ENCODE measurements at places on chromosomes 11 and 22.

DNA sequence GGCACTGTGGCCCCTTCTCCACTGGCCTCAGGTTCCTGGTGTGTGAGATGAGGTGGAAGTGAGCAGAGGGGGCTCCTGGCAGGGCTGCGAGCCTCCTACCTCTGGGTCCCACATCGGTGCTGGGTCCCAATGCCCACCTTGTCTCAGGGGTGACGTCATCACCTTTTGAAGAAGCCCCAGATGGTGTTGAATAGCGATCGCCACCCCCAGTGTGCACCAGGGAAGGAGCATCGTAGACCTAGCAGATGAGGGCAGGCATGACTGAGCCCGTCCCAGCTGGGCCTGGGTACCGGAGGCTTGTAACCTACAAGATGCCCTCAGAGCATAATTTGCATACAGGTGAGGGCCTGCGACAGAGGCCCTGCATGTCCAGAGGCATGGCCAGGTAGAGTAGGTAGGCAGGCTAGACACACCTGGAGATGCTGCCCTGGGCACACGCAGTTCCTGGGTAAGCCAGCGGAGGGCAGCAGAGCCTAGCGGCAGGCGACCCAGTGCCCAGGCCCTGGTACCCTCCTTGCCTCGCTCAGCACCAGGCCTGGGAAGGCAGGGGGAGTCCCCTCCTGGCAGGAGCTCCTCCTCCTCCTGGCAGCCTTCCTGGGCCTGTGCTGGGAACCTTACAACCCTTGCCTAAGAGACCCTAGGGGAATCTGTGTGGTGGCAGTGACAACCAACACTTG, 52.5 kb downstream of the TPCN2 start:
- DNase-seq: peak; percentile 74

- DNase-seq: no peak
Measured at GRCh38 chr11:64810891-64811272, 531 bp upstream of the MEN1 start.

- peak; percentile 87 for DNase-seq
Measured at GRCh38 chr22:41021613-41022454, 70.6 kb upstream of the EP300 start.

DNA sequence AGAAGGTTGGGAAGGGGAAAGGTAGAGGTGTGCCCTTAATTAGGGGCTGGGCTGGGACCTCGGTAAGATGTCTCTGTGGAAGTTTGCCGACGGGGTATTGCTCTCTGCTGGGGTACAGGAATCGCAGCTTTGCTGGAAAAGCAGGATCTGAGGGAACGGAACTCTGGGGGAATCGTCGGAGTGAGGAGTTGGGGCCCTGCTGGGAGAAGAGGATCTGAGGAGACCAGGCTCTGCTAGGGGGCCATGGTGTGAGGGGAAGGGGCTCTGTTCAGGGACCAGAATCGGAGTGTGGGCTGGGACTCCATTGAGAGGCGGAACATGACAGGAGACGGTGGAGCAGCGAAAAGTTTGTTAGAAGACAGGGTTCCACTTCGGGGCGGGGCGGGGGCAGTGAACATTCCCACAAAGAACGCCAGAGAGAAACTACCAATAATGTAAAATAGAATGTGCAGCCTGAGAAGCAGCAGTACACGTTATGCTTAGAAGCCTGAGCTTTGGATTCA, 456 bp downstream of the AAMDC start:
- peak; percentile 10 for DNase-seq

GRCh38 chr11:206526-207207, 532 bp downstream of the BET1L start:
- no peak for DNase-seq

- DNase-seq: no peak
Measured at GRCh38 chr11:71562120-71562519, 3.2 kb upstream of the KRTAP5-10 start.

DNA sequence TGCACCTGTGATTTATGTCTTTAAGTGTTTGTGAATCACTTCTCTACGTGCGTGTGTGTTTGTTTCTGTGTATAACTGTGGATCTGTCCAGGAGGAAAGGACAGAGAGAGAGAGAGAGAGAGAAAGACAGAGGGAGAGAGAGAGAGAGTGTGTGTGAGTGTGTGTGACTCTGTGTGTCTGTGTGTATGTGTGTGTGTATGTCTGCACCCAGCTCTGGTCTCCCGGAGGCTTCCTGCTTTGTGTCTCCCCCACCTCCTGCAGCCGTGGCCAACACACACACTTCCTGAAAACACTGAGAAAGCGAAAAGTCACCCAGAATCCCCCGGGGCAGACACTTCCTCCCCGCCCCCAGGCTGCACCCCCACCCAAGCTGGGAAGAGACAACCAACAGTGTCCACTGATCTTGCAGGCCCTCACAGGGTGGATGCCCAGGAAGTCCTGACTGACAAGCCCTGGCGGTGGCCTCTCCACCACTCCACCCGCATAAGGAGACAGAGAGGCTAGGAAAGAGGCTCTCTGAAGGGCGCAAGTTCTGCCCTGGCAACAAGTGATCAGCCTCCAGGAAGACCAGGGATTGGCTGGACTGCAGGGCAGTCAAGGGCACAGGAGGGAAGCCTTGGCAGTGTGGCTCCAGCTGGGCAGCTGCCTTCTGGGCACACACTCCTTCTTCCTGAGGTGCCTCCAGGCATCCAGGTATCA, 30.0 kb downstream of the ARAP1 start:
- DNase-seq: peak; percentile 95

- DNase-seq: no peak
Measured at GRCh38 chr11:15714641-15715399, 600.1 kb downstream of the INSC start.
